ENCODE measurements at places on chromosomes 6 and 20.

DNA sequence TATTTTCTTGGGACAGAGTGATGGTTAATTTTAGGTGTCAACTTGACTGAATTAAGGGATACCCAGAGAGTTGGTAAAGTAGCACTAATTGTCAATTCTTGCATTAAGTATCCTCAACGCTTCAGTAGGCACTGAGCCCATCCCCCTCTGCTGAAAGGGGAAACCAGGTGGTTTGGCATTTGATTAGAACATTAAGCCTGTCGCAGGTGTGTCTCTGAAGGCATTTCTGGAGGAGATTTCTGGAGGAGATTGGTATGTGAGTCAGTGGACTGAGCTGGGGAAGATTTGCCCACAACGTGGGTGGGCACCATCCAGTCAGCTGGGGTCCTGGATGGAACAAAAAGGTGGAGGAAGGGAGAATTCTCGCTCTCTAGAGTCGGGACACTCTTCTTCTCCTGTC lies 119.8 kb downstream of the RFX6 start:
- DNase-seq: no peak

DNA sequence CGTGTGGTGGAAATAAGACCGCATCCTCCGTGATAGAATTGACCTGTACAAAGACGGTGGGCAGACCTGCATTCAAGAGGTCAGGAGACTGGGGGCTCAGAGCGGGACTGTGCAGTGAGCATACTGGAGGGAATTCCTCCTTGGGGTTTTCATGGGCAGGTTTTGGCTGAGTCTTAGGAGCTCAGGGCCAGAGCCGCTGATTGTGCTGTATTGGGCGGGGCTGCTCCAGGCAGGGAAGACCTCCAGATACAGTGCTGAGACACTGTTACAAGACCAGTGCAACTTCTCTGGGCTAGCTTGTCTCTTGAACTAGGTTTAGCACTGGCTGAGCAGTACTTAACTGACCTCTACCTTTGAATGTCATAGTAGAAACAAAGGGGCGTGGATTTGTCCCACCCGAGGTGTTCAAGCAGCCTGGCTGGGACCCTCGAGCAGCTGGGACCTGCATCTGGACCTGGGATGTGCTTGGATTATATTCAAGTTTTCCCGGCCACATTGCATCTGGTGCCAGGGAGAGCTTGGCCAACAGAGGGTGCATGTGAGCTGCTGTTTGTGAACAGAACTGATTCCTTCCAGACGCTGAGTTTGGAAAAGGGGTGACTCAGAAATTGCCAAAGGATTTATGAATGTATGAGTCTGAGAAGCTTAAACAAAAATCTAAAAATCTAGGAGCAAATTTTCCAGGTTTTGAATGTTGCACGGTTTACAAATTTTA lies 33.4 kb upstream of the SLC22A1 start:
- no peak for DNase-seq

- no peak for DNase-seq
These were observed 76.6 kb upstream of the RBM24 start for GRCh38 chr6:17204533-17204932.

- no peak for DNase-seq
These were observed 35.8 kb downstream of the TBX18 start for GRCh38 chr6:84728602-84729001.

GRCh38 chr20:12166053-12166717 lies 248.5 kb downstream of the BTBD3 start:
- no peak for DNase-seq

DNA sequence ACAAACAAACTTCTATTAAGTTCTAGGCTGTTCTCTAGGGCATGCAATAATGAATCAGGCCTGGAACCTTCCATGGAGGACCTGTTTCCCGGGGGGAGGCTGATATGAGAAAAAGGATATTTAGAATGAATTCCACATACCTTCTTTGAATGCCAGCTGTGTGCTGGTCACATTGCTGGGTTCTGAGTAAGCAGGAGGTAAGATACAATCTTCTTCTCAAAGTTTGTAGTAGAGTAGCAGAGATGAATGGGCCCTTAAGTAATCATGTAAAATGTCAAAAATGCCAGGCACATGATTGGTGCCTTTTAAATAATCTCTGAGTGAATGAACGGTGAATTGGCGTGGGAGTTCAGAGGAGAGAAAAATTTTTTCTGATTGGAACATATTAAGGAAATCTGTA lies 47.4 kb downstream of the TGM2 start:
- no peak for DNase-seq

DNA sequence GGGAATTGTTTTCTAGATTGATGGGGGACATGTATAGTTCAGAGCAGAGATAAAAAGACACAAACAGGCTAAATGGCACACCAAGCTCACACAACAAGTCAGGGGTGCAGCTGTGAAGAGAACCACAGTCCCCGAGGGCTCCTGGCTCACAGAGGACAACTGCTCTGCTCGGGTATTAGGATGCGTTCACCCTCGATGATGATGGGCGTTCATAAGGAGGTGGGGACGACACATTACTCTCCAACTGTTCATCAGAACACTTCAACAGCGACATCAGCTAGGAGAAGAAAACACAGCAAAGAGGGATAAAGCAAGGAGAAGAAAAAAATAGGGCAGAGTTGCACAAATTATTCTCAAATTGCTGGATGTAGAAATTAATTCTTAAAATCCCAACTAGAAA lies 174.8 kb upstream of the RREB1 start:
- no peak for DNase-seq

- no peak for DNase-seq
These were observed 42.4 kb downstream of the SNX14 start for GRCh38 chr6:85551264-85551663.

DNA sequence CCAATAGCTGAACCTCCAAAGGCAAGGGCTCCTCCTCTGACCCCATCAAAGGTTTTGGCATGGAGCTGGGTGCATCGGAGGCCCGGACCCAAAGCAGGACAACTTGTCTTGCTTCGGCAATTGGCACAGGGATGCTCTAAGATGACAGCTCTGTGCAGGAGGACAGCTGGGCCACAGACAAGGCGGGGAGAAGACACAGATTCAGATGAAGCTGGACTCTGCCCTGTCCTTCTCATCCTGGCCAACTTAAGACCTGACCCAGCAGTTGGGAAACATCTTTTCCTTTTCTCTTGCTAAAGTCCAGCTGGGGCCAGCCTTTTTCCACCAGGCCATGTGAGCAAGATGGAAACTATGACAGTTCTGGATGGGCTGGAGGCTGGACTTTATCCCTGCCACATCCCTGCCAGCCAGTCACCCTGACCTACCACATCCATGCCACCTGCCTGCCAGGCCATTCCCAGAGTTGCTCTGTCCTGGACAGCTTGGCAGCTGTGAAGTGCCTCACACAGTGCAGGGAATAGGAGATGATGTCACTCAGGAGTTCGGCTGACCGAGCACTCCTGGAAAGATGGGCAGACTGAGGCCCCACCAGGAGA lies 12.7 kb upstream of the PSMF1 start:
- no peak for DNase-seq

GRCh38 chr20:8291873-8292272 lies 159.8 kb downstream of the PLCB1 start:
- DNase-seq: no peak

DNA sequence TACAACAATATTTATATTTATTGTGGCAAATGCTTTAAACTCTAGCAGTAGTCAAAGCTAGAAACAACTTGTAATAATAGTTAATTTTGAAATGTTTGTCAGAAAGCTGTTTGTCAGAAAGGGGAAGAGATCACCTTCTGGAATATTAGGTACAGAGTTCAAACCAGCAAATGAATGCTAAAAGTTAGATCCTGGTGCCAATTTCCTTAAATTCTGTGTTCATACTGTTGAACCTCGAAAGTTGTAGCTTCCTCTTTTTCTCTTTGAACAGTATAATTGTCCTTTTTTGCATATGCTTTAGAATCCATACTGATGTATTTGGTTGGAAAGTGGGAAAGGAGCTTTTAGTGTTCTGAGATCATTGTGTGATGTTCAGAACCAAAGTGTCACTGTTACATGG lies 22.4 kb downstream of the ITCH start:
- DNase-seq: no peak

DNA sequence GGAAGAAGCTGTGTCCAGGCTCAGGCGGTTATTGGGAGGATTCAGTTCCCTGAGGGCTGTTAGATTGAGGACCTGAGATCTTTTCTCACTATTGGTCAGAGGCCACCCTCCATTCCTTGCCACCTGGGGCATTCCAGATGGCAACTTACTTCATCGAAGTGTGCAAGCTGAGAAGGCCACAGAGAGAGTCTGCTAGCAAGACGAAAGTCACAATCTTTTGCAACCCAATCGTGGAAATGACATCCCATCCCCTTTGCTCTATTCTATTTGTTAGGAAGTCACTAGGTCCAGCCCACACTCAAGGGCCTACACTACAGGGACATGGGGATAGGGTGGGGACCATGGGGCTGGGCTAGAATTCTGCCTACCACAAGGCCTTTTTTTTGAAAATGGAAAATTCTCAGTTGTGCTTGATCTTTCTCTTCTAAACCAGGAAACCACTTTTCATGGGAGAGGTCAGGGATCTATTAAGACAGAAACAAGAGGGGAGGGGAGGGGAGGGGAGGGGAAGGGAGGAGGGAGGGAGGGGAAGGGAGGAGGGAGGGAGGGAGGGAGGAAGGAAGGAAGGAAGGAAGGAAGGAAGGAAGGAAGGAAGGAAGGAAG lies 217.2 kb downstream of the BCAS1 start:
- no peak for DNase-seq

- no peak for DNase-seq
These were observed 15.4 kb downstream of the PNPLA1 start for GRCh38 chr6:36285187-36285671.

GRCh38 chr6:86820750-86821149 lies 116.6 kb upstream of the HTR1E start:
- DNase-seq: no peak

DNA sequence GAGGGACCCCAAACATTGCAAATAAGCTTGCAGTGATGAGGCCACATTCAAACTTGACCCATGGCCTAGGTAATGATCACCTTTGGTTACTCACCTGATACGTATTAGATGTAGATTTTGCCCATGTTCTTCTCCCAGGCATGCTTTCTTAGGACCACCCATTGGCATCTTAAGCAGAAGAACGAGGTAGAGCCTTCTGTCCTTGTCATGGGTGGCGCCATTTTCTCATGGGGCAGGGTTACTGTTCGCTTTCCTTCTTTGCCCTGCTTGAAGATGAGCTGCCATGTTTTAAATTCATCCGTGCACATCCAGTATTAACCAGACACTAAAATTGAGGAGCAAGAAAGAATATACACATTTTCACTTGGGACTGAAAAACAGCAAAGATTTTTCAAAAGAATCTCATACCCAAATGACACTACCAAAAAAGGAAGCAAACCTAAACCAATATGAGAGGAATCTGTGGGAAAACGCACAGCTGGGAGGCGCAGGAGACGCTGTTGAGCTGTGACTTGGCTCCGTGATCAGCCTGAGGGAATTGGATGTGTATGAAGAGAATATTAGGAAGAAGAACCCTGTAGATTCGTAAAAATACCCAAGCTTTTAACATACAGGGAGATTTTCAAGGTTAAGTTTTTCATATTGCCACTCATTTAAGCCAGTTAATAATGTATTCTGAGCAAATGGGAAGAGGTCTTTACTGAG lies 36.6 kb downstream of the GMPR start:
- DNase-seq: no peak

GRCh38 chr6:41778895-41779294 lies 805 bp downstream of the FRS3 start:
- no peak for DNase-seq

- no peak for DNase-seq
These were observed 17.7 kb upstream of the RIPOR3 start for GRCh38 chr20:50708845-50709635.

DNA sequence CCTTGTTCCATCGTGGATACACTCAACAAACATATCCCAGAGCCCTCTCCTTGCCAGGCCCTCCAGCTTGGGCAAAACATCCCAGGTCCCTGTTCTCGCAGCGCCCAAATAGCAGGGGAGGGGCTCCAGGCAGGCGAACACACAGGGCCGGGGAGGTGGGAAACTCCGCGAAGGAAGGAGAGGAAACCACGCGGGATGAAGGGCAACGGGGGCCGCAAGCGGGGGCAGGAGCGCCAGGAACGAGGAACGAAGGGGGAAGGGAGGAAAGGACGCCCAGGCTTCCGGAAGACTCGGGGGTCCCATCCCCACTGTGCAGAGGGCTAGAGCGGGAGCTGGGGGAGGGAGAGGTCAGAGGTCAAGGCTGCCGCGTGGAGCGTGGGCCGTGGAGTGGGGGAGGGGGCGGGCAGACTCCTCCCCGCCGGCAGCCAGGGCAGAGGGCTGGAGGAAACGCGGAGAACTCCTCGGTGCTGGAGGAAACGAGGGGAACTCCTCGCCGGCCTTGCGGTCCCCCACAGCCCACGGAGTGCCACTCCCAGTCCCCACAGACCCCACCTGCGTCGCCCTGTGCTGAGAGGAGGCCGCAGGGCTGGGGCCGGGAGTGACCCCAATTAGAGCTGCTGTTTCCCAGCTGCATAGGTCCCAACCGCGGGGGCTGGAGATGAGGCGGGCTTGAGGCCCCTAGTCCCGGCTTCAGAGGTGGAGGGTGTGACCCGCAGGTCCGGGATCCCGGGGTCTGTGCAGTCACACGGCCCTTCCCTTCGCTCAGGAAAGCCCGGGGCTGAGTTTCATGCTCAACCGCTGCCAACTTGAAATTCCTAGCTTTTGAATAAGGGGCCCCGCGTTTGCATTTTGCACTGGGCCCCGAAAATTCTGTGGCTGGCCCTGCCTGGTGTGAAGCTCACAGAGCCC lies 1.2 kb upstream of the RBM38 start:
- no peak for DNase-seq

GRCh38 chr20:62752671-62753501 lies 43.4 kb upstream of the MRGBP start:
- no peak for DNase-seq

GRCh38 chr6:83976037-83976755 lies 57.4 kb upstream of the MRAP2 start:
- no peak for DNase-seq

- no peak for DNase-seq
These were observed 116.3 kb upstream of the SCGN start for GRCh38 chr6:25535632-25536225.

- no peak for DNase-seq
These were observed 7.7 kb downstream of the AMD1 start for GRCh38 chr6:110882274-110882619.

- no peak for DNase-seq
These were observed 1.5 kb downstream of the EPB41L1 start for GRCh38 chr20:36155991-36156390.

DNA sequence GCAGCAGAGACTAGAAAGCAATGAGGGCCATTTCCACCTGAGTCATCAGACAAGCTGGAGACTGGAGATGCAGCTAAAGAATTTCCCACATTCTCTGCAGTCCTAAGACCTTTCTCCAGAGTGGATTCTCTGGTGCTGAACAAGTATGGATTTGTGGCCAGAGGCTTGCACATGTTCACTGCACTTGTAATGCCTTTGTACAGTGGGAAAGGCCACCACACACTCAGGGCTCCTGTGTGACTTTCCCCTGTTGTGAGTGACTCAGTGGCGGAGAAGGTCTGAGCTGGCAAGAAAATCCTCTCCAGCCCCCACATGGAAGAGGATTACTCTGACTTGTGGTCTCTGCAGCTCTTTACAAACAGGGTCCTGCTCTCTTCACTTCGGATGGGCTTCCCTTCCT lies 192.3 kb downstream of the C6orf118 start:
- DNase-seq: no peak

DNA sequence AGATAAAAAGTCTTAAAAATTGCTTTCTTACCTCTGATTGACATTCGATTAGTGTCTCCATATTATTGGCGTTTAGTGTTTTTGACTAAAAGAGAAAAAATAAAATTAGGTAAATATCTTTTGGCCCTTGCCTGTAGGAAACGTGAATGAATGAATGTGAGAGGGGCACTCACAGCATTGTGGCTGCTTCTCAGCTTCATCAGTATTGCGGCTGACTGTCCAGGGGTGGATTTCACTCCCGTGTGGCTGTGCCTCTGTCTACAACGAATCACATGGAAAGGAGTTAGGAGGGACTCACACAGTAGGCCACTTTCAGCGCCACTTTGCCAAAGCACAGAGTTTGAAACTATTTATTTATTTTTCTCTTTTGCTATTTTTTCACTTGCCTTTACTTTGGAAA lies 844 bp downstream of the TAGAP start:
- no peak for DNase-seq
